ENCODE measurements at places on chromosomes 3 and 15. TPM values are rescaled to one million over a fixed set of nuclear protein-coding genes. Genes with fewer than 3 reads are reported as not detected.
A peak's percentile ranks its signal among the peaks of the same experiment; 100 is the strongest.

FOXL2NB gene
- total RNA-seq: 0.13 TPM

RBMS3 gene
- total RNA-seq: 5.9 TPM

GNAT1 gene
- total RNA-seq: 0.26 TPM

GRAMD1C gene
- 1.1 TPM for total RNA-seq

KLHDC8B gene
- total RNA-seq: 37.9 TPM

FSIP1 gene
- total RNA-seq: 28.8 TPM

ABI3BP gene
- 0.53 TPM for total RNA-seq

CASR gene
- total RNA-seq: not detected

GRCh38 chr3:56456117-56456516 is 12.2 kb downstream of the ERC2 start:
- no peak for DNase-seq

GRCh38 chr15:65791335-65792137 is 557 bp downstream of the DENND4A start:
- DNase-seq: no peak

DNA sequence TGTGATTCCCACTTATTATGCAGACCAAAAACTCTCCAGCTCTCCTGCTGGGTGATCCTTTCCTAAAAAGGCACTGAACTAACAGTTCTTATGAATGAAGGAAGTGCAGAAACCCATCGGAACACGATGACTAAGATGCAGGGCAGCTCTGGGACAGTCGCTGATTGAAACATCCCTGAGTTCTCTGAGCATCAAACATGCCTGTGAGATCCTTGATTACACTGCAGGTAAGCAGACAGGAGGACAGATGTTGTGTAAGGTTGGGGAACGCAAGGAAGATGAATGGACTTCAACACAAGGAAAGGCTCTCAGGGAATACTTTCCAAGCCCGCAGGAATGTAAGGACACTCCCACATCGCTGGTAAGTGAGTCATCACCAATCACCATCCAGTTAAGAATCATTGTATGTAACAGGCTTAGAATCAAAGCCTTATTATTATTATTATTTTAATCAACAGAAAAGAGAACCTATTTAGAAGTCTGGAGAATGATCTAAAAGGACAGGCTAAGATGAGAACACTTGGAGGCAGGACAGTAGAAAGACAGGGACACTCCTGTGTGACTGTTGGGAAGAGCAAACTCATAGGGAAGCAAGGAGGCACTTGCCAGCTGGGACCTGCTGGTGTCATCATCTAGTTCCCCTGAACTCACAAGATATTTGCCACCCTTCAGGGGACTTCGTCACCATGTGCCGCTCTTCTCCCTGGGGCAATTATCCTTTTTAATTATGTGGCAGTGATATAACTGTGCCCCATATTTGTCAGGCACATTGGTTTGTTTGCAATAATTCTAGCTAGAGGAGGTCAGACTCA is 26.0 kb downstream of the TMEM158 start:
- peak; percentile 100 for DNase-seq

DNA sequence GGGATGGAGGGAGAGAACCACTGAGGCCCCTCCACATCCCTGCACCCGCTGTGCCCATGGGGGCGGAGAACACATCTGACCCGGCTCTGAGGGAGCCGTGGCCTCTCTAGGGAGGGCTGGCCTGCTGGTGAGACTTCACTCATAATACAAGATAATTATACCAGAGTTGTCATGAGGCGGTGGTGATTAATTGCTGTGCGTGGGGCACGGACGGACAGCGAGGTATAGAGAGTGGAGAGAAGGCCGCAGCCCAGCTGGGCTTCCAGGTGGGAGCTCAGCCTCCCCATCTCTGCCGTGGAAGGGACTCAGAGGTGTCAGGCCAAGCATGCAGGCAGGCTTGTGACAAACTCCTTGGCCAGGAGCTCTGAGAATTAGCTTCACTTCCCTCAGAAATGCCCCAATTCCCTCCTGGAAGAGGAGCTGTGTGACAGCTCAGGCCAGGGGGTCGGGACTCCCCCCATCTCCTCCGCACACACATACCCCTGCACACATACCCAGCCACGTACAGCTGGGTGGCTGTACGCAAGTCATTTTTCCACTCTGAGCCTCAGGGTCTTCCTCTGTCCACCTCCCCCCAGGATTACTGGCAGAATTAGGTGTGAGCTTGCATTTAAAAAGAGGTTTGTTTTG is 6.0 kb upstream of the GATA2 start:
- DNase-seq: no peak

DNA sequence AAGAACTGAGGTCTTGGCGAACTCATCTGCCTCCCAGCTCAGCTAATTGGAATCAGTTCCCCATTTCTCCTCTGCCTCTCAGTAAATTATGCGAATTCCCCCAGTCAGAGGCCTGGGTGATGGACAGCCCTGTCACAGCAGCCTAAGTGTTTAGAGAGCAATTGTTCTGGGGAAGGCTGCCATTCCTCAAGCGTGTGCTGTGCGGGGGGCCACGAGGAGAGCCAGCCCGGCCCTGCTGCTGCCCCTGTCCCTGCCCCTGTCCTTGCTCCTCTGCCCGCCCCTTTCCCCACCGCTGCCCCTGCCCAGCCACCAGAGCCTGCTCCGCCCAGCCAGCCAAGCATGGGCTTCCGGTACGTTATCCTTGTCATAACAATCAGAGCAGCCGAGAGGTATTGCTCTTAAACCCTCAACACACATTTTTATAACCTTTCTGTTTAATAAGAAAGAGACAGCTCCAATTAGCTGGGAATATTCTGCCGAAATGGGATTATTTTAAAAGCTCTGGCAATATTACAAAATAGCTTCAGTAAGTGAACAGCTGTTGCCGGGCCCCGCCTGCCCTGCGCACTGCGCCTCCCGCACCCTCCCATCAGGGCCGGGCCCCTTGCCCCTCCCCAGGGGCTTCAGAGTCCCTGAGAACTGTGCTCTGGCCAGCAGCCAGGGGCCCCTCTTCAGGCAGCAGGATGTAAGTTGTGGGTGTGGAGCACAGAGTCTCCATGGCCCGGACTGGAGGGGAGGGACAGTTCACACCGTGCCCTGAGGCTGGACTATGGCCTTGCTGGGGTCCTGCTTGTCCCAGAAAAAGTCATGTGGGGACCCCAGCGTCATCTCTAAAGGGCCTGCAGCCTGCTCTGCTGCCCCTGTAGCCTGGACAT is 12.4 kb upstream of the CACNA2D2 start:
- no peak for DNase-seq

DNA sequence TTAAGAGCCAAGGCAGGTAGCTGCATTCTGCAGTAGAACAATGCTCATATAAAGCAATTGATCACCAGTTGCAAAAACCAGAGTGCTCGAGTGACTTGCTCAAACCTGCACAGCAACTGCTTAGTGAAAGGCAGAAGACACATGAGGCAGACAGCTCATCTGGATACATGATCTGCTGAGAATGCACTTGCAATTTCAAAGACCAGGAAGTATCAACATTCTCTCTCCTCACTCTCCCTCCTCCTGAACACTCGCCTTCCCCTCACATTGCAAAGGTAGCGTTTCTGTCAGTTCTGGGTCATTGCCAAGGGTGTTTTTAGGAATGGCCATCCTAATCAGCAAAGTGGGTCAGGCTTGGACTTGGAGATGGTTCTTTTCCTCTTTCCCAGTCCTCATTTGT is 61.0 kb downstream of the BFSP2 start:
- peak; percentile 73 for DNase-seq

DNA sequence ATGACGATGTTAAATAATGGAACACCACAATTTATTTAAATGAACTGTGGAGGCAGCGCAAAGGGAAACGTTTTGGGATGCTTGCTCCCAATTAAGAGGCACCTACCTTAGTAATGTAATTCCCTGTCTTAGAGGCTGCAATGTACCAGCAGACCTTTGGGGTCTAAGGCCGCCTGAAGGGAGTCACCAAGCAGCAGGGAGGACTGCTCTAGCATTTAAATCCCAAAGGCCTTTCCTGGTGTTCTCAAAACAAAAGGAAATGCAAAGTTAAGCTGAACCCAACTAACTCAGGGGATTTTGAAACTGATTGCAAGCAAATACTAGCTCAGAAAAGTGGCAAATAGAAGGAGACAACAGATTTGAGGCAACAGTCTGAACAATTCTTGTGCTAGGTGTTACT is 510.8 kb downstream of the GABRG3 start:
- no peak for DNase-seq

- no peak for DNase-seq
Measured at GRCh38 chr15:76345880-76346668, 9.5 kb downstream of the ISL2 start.

GRCh38 chr3:127803619-127804018 is 18.7 kb downstream of the MGLL start:
- DNase-seq: peak; percentile 99

DNA sequence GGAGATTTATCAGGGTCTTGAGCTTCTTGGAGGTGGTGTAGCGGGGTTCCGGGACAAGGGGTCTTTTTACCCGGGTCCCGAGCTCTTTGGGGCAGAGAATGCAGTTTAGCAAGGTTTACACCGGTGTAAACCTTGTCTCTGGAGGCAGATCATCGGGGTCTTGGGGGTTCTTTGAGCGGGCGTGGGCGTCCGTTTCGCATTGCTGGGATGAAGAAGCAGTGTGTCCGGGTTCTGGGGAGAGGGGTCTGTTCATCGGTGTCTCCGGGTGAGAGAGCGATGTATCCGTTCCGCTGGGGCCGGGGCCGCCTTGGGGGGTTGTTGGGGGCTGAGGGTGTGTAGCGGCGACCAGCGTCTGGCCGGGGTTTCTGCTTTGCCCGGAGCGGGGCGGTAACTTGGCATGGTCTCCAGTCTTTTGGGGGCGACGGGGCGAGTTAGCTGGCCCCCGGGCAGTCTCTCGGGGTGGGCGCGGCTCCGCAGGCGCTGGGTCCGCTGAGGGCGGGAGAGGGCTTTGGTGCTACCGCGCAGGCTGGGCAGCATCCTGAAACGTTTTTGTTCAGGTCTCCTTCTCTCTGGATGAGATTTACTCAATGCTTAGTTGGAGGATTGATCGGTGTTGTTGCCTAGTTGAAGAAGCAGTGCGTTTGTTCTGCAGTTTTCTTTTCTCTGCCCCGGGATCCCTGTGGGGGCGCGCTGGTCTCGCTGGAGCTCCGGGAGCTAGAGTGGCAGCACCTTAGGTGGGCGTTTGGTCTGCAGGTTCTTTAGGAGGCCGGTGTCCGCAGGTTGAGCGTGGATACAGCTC is 843 bp downstream of the GLCE start:
- DNase-seq: peak; percentile 11

DNA sequence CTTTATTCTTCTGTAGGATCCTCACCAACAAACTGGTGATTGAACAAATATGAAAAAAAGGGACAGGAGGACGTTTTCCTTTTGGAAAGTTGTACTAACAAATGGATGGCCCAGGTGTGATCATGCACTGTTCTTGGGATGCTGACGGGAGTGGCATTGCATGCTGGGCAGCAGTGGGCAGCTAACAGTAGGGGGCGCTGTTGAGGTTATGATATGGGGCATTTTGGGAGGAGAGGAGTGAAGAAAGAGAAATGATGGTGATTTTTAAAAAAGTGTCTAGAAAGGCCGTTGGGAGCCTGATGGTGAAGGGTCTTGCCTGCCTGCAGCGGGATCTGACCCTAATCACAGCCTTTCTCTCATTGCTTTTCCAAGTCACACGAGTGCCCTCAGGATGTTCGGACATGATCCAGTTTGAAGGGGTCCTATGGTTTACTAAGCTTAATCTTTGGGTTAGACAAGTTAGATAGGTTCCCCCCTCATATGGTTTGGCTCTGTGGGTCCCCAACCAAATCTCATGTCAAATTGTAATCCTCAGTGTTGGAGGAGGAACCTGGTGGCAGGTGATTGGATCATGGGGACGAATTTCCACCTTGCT is 46.2 kb upstream of the PRTG start:
- DNase-seq: peak; percentile 9

DNA sequence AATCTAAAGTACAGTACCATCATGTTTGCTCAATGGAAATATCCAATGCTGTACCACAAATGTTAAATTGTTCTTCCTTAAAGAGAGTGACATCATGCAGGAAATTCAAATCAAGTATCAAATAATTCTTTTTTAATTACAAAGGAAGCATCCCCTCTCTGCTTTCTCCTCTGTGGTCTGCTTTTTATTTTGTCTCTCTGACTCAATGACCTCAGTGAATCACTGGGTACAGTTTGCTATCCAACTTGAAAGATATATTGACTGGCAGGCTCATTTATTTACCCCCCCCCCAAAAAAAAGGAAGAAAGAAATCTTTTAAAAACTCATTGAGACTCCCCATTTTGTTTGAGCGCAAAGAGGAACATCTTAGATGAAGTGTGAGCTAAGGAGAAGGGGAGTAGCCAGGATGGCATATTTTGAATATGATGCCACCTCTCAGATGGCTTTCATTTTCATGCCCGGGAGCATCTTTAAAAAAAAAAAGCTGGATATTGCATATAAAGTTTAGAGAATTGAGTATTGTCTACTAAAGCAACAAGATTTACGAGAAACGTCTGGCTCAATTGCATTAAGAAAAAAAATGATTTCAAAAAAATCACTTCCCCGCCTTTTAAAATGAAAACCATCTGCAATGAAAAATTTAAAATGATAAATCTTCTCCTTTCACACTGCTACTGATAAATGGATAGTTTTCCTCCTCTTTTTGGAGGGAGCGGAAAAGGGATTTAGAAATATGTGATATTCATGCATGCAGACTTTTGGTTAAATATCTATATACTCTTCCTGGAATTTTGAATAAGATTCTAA is 307.1 kb upstream of the DPH6 start:
- no peak for DNase-seq

GRCh38 chr15:63357061-63357460 is 24.6 kb downstream of the CA12 start:
- DNase-seq: no peak

GRCh38 chr3:45980229-45980813 is 15.3 kb downstream of the FYCO1 start:
- no peak for DNase-seq

GRCh38 chr3:190646996-190647395 is 133.1 kb downstream of the IL1RAP start:
- DNase-seq: no peak

GRCh38 chr3:151935446-151935845 is 62.0 kb downstream of the SUCNR1 start:
- no peak for DNase-seq

GRCh38 chr3:110956081-110956480 is 115.5 kb upstream of the NECTIN3 start:
- no peak for DNase-seq

- DNase-seq: no peak
Measured at GRCh38 chr3:188686324-188686723, 485.4 kb upstream of the TPRG1 start.

DNA sequence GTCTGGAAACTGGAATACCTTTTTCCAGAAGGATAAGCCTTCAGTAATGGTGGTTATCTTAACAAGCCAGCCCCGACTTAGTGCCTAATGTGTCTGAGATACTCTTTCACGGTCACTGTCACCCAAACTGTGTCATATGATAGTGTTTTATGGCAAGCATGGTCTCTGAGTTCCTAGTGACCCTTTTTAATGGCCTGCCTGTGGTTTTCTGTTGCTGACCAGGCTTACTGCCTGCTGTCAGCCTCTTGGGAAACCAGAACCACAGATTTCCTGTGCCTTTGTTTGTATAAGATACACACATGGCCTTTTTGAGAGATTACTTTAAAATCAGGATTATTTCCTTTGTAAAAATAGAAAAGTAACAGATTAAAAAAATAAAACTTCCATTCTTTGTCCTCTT is 22.4 kb downstream of the HPS3 start:
- peak; percentile 13 for DNase-seq

GRCh38 chr15:38267421-38268022 is 14.9 kb downstream of the SPRED1 start:
- peak; percentile 40 for DNase-seq

GRCh38 chr3:56086355-56086754 is 381.9 kb downstream of the ERC2 start:
- DNase-seq: peak; percentile 23

- peak; percentile 60 for DNase-seq
Measured at GRCh38 chr3:110314512-110315114, 757.0 kb upstream of the NECTIN3 start.

- peak; percentile 73 for DNase-seq
Measured at GRCh38 chr3:182795389-182795782, 2.1 kb downstream of the ATP11B start.

Measured in bronchial epithelial cell (primary cell).